ENCODE measurements at places on chromosomes 2 and 18. TPM values are rescaled to one million over a fixed set of nuclear protein-coding genes. Genes with fewer than 3 reads are reported as not detected.

The NEB gene
- 0.14 TPM for total RNA-seq

The GALNT14 gene
- total RNA-seq: 0.44 TPM

The GRHL1 gene
- total RNA-seq: 1.1 TPM

The SCN7A gene
- total RNA-seq: not detected

The UPP2 gene
- total RNA-seq: not detected

The PSTPIP2 gene
- 13.5 TPM for total RNA-seq

The TPO gene
- total RNA-seq: not detected

The IL1RL1 gene
- total RNA-seq: 1.3 TPM

The SPATA3 gene
- 0.24 TPM for total RNA-seq

The RELCH gene
- total RNA-seq: 16.1 TPM

The MYCN gene
- total RNA-seq: 0.17 TPM

The FEV gene
- total RNA-seq: not detected

The LHCGR gene
- total RNA-seq: not detected

The VIT gene
- not detected for total RNA-seq

The NABP1 gene
- 65.1 TPM for total RNA-seq

The SLC38A11 gene
- total RNA-seq: not detected

The CETN1 gene
- not detected for total RNA-seq

The CFAP65 gene
- not detected for total RNA-seq

The CD207 gene
- total RNA-seq: not detected

The ANKRD30B gene
- not detected for total RNA-seq

The UGT1A9 gene
- not detected for total RNA-seq

The PKDCC gene
- not detected for total RNA-seq

The PRSS56 gene
- not detected for total RNA-seq

The AQP12B gene
- not detected for total RNA-seq

The SLC40A1 gene
- total RNA-seq: 4.8 TPM

The LINC00305 gene
- total RNA-seq: not detected

The PARD3B gene
- total RNA-seq: 0.07 TPM

The FSIP2 gene
- total RNA-seq: 0.10 TPM

The SLC19A3 gene
- total RNA-seq: not detected

The TMEM87B gene
- 22.3 TPM for total RNA-seq

The ST8SIA3 gene
- not detected for total RNA-seq

The ANKAR gene
- total RNA-seq: 4.2 TPM

The PDE1A gene
- total RNA-seq: not detected

The LIMS3 gene
- 3.3 TPM for total RNA-seq

The SPC25 gene
- 47.1 TPM for total RNA-seq

The SLC14A1 gene
- 0.80 TPM for total RNA-seq

The FLACC1 gene
- total RNA-seq: 0.67 TPM
